Fibroblast of skin of abdomen (primary cell): ENCODE measurements at places on chromosomes 5 and 9.

DNA sequence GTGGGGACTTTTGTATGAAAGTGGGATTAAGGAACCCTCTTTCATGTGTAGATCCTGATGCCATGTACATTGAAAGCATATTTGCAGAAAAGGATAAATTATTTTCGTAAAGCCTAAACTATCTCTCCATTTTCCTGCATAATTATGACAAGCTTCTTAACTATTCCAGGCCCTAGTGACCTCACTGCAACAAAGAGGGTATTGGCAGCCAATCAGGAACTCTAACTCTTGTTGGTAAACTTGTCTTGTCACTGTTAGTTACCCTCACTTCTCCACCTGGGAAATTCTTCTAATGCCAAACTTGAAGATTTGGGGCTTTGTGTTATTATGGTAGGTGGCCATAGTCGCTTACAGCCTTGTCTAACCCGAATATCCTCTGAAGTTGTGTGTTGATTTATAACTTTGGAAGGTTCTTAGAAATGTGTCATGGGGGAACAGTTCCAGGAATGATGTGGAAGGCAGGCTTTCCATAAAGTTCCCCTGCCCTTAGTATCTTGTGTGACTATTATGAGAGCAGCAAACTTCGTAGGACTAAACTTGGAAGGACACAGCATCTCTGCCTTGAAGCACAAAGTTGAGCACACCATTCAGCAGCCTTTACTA is 52.5 kb downstream of the IQGAP2 start:
- DNase-seq: peak; percentile 6

- no peak for DNase-seq
Observed at GRCh38 chr5:151130922-151131891, 26.4 kb downstream of the ANXA6 start.

DNA sequence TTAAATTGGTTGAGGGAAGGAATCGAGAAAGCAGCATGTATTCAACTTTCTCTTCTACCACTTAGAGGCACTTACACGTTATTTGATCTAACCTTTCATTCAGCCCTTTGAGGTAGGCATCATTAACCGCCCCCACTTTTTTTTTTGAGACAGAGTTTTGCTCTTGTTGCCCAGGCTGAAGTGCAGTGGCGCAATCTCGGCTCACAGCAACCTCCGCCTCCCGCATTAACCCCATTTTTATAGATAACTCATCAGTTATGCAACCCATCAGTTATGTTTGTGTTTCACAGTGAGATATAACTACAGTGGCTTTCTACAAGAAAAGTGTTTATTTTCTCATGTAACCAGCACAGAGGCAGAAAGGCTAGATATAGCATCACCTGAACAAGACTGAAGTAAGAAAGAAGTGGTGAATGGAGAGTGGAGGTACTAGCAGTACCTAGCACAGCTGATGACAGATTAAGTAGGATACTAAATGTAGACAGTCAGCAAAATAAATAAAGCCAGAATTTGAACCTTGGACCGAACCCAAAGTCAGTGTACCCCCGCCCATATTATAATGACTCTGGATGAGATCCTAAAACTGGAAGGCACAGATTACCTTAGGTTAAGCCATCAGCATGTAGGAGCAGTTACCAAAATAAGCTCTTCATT is 91.2 kb downstream of the PJA2 start:
- DNase-seq: no peak

GRCh38 chr5:126525630-126526245 is 69.3 kb downstream of the ALDH7A1 start:
- no peak for DNase-seq

GRCh38 chr5:6961837-6962635 is 248.8 kb downstream of the TENT4A start:
- DNase-seq: no peak

DNA sequence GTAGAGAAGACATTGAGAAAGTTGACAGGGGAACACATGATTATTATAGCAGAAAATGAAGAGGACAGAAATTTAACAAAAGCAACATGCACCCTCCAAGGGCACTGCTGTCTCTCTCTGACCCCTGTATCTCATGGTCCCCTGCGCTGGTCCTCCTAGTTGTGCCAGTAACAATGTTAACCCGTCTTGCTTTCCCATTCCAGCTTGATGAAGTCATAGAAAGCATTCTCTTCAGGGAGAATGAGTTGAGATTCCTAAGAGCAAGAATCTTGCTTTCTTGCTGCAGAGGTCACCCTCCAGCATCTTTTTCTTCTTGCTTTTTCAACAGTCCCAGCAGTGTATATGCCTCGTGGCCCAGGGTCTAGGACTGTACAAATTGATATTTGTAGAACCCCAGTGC is 279.6 kb upstream of the ADAMTSL1 start:
- DNase-seq: no peak

- peak; percentile 45 for DNase-seq
Observed at GRCh38 chr5:111494355-111494999, 17.9 kb downstream of the STARD4 start.

DNA sequence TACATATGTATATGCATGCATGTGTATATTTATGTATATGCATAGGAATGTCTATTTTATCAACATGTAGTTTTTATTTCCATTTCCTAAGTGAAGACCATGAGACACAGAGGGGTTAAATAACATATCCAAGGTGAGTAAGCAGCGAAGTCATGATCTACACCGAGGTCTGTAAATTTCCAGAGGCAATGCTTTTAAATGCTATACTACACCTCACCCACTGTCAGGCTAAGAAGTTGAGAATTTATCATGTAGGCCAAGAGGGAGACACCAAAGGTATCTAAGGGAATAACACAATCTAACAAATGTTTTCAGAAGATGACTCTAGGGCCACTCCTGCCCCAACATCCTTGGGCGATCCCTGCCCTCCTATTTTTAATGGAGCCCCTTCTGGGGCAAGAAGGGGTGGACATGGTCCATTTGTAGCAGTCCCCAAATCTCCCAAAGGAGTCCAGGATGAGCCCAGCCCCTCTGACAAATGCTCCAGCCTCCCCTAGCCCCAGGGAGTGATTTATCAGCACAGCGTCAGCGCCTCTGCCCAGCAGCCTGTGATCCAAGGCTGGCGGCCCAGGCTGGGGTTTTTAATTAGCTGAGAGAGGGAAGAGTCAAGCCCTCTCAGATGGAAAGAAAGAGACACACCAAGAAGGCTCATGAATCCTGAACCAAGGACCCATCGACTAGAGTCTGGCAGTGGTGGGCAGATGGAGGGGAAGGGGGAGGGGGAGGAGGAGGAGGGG is 339.9 kb downstream of the ASTN2 start:
- no peak for DNase-seq

DNA sequence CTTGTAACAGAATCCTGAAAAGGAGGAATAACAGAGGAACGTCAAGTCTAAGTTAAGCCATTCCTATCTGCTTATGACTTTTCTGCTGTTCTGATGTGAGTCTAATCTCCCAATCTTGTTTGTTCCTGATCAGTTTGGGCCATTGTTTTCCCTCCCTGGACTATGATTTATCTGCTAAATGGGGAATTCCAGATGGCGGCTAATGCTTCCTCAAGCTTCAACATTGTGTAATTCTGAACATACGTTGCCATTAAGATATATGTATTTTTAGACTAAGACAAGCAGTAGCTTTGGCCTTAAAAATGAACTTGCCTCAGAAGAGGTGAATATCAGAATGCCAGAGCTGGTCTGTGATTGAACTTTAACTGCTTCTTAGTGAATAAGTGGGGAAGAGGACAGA is 142.7 kb downstream of the PRKACG start:
- DNase-seq: no peak

GRCh38 chr9:86328156-86328555 is 26.1 kb downstream of the TUT7 start:
- DNase-seq: no peak
